ENCODE measurements at places on chromosomes 6 and 20. TPM values are rescaled to one million over a fixed set of nuclear protein-coding genes. Genes with fewer than 3 reads are reported as not detected.

The BEND3 gene
- 5.5 TPM for total RNA-seq

The NELFE gene
- 89.1 TPM for total RNA-seq

The NKX2-4 gene
- not detected for total RNA-seq

The MARCKS gene
- 194 TPM for total RNA-seq

The CFAP206 gene
- total RNA-seq: 0.37 TPM

The GPR63 gene
- total RNA-seq: 0.59 TPM

The GSTA2 gene
- not detected for total RNA-seq

The SYNE1 gene
- total RNA-seq: 190 TPM

The HLA-DQA1 gene
- not detected for total RNA-seq

The RBBP8NL gene
- not detected for total RNA-seq

Measured in smooth muscle cell of the umbilical artery (primary cell).